ENCODE measurements at places on chromosomes 6 and 20.

- no peak for DNase-seq
These were observed 52.0 kb upstream of the GATA5 start for GRCh38 chr20:62527781-62528180.

- DNase-seq: no peak
These were observed 80.8 kb downstream of the SLC22A3 start for GRCh38 chr6:160428818-160429619.

GRCh38 chr20:45320948-45321595 is 13.0 kb upstream of the MATN4 start:
- DNase-seq: no peak

DNA sequence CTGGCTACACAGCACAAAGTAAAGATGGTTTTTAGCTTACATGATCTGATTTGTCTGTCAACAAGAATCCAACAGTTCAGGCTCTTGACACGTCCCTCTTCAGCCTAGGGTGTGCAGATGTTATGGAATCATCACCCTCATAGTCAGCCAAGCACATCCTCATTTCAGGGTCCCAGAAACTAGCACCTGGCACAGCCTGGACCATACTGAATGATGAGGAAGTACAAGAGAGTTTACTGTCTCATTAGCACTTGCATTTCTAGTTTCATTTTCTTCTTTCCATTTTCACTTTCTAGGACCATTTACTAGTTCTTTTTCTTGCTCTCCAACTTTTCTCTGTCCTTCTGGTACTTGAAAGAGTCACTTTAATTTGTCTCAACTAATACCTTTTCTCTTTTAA is 6.5 kb downstream of the RIPOR2 start:
- DNase-seq: no peak

DNA sequence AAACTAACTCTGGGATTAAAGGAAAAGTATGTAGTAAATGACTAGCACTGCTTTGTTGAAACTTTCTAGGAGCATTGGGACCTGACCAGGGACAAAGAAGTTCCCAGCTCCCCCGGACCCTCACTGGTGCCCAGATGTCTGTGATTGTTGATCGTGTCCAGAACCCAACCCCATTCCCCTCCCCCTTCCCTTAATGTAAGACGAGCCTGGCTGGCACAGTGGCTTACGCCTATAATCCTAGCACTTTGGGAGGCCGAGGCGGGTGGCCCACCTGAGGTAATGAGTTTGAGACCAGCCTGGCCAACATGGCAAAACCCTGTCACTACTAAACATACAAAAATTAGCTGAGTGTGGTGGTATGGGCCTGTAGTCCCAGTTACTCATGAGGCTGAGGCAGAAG is 750.3 kb downstream of the CBLN4 start:
- no peak for DNase-seq

DNA sequence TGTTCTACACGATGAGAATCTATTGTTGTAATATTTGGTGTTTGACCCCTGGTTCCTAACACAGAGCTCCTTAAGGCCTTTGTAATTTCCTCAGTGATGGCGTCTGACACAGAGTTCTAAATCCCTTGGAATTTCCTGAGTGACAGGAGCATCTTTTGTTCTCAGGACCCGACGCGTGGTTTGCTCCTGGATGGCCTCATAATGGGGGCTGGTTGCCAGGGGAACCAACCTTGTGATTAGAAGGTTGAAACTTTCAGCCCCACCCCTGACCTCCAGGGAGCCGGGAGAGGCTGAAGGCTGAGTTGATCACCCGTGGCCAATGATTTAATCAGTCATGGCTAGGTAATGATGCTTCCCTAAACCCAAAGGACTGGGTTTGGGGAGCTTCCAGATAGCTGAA is 20.5 kb upstream of the ZNF133 start:
- no peak for DNase-seq

GRCh38 chr6:42505385-42505718 is 53.6 kb upstream of the TRERF1 start:
- no peak for DNase-seq

DNA sequence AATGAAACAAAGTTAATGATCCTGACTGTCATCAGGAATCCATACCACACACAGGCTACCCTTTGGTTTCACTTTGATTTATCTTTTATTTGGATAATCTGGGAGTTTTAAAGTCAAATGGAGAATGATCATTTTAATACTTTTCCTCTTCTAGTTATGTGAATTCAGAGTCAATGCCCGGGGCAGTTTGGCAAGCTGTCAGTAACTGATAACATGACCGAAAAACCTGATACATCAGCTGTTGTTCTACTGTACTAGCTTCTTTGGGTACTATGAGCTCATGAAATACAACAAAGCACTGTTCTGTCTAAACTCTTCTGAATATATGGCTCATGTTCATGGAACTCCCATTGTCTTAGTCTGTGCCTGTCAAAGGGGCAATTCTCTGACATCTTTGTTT is 30.2 kb downstream of the KLHL31 start:
- no peak for DNase-seq

DNA sequence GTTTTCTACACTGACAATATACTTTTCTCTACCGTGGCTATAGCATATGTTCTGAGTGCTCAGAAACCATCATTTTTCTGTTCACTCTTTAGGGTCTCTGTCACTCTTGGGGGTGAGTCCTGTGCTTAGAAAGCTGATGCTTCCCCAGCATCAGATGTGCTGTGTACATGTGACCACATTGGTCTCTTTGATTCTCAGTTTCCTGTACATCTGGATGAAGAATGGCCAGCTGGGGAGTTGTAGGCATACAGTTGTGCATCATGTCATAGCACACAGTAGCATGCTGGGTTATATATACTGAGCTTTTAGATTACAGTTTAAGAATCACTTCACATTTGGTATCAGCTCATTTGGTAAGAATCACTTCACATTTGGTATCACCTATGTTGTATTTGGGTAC is 238.6 kb upstream of the PREP start:
- DNase-seq: no peak

DNA sequence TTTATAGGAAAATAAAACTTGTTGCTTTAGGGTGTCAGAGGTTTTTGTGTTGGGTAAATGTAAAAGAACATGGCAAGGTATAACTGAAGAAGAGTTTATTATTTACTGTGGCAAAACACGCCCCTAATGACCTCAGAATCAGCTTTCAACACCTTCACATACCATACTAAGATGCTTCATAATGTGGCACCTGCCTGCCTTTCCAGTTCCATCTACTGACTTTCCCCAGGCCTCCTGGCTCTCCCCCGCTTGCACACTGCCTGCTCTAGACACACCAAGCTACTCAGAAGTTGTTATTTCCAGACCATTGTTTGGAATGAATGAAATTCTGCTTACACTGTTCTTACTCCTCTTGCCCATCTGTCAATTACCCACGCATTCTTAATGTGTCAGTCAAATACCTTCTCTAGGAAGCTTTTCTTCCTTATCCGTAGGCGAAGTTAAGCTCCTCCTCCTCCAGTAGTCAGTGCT is 1.8 kb downstream of the TIAM2 start:
- DNase-seq: no peak

GRCh38 chr6:7438011-7438410 is 48.4 kb downstream of the RIOK1 start:
- DNase-seq: no peak

GRCh38 chr20:10558635-10559187 is 115.1 kb downstream of the JAG1 start:
- no peak for DNase-seq

GRCh38 chr6:85662251-85662650 is 19.6 kb upstream of the SYNCRIP start:
- DNase-seq: no peak

DNA sequence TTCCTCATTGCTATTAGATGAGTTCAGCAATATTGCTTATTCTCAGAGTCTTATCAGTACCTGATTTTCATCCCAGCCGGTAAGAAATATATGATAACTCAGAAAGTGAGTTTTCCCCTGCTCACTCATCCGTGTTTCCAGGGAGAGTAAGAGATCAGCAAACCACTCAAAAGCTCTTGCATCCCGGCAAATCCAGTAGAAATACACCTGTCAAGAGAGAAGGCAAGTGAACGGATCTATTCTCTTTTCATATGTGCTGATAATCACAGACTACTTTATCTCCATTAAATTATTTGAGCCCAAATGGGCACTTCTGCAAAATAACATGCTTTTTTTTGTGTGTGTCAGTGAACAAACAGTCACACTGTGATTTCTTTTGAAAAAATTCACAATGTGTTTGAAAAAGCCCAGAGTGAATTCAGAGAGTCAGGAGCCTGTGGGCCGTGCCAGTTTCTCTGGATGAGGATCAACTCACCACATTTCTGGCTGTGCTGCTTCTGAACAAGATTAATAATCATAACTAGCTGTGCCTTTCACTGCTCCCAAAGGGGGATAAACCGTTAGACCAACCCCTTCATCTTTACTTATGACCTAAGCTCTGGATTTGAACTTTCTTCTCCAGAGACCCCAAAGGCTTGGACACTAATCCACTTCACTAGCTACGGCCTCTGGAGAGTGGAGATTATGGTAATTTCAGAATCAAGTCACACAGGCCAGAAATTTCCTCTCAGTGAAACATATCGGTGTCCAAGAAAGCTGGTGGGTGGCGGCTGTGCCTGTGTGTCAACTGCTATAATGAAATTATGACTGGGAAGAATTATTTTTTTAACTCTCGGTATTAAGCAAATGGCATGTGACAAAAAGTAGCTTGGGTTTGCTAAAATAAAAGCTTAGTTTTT is 44.2 kb downstream of the NOX3 start:
- no peak for DNase-seq

Measured in GM12892 (cell line).